ENCODE measurements at places on chromosomes 12 and 14.

GRCh38 chr14:75470238-75470797, 42.5 kb downstream of the JDP2 start:
- no peak for DNase-seq

GRCh38 chr12:106865683-106866082, 90.0 kb upstream of the TMEM263 start:
- DNase-seq: no peak

DNA sequence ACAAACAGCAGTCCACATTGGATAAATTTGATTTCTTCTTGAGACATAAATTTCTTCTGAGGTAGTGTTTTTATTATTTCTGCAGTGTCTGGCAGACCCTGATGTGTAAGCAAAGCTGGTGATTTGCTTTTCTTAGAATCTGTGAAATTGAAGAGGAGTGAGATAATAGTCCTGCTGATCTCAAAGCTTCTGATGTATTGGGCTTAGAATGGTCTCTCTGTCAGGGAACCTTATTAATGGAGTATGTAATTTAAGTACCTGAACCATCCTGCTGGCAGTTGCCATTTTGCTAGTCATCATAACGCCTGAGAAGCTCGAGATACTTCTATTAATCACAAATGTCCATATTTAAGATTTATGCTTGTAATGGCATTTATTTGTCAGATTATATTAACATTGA, 464.5 kb upstream of the PRICKLE1 start:
- no peak for DNase-seq

- DNase-seq: no peak
Observed at GRCh38 chr12:92065018-92065499, 80.6 kb downstream of the BTG1 start.

DNA sequence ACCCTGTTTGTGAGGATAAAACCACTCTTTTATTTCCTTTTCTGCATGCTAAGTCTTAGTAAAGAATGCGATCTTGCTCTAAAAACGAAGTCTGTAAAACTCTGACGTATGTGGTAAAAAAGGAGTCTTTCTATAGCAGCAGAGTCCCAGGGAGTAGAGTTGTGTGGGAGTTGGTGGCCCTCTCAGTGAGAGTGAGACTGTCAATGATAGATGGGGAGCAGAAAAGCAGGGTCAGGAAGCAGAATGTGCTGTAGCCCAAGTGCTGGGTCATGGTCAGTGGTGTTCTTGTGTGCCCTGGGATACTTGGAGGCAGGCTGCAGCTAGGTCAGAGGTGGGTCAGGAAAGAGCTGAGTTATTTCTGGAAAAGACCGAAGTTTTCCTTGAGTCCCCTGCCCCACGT, 20.3 kb upstream of the GPR33 start:
- DNase-seq: no peak
